ENCODE measurements at places on chromosomes 7 and 10.
A peak's percentile ranks its signal among the peaks of the same experiment; 100 is the strongest.

DNA sequence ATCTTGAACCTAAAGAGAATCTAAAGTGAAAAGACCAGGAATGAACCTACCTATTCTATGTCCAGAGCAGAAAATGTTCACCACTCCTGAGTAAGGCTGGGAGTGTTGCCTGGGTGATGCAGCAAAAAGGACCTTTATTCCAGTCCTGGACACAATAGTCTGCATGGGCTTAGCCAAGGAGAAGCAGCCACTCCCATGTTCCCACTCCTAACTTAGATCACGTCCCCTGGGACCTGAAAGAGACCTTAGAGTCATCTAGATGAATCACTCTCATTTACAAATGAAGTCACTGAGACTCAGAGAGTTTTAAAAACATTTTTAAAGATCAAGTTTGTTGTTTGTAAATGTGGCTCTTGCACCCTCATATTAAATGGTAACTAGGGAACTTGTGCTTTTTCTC, 763.4 kb downstream of the KCNMA1 start:
- DNase-seq = no peak

DNA sequence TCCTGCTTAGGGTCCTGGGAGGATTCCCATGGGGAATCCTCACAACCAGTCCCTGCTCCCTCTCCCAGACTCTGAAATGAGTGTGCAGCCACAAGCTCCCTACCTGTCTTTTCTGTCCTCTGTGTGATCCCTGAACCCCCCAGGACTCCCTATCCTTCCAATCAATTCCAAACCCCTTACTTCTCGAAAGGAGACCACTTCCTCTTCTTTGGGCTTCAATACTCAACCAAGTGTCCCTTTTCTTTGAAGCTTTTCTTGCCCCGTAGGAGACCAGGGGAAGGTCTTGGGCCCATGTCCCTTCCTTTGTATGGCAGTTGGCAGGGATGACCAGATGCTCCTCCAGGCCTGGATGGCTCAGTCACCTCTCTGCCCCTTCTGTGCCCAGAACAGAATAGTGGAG, 1.7 kb downstream of the AEBP1 start:
- DNase-seq = no peak

DNA sequence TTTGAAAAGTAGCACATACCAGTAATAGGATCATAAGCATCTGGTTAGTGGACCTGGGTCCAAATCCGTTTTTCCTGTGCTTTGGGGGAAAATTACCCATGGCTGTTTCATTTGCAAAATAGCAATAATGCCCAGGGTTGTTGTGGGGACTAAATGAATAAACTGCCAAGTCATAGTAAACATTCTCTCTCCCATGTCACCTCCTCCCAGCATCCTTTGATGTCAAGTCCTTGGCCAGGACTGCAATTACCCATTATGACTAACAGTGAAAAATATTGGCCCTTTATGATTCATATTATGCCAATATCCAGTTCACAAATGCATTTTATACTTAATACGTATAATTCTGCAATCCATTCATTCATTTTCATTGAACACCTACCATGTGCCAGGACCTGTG, 23.0 kb downstream of the TOMM7 start:
- DNase-seq = no peak

- DNase-seq = no peak
These were observed 10.7 kb downstream of the UPP1 start for GRCh38 chr7:48099781-48100180.

GRCh38 chr10:43190775-43191174, 52.5 kb downstream of the CSGALNACT2 start:
- no peak for DNase-seq

GRCh38 chr7:78695826-78696225, 757.6 kb downstream of the MAGI2 start:
- DNase-seq = no peak

DNA sequence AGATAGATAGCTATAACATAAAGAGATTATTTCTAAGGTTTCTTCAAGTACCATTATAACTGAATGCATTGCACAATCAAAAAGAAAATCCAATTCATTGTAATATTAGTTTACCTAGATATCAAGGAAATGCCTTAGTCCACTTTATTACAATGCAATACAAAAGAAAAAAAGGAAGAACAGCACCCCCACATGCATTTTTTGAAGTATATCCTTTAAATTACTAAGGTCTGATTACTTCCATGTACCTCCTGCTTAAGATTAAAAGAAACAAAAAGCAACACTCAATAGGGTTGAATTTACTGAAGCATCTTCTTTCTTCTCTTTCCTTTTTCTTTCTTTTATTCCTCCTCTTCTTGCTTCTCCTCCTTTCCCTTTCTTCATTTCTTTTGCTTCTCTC, 973.8 kb upstream of the LRRTM3 start:
- DNase-seq = no peak

DNA sequence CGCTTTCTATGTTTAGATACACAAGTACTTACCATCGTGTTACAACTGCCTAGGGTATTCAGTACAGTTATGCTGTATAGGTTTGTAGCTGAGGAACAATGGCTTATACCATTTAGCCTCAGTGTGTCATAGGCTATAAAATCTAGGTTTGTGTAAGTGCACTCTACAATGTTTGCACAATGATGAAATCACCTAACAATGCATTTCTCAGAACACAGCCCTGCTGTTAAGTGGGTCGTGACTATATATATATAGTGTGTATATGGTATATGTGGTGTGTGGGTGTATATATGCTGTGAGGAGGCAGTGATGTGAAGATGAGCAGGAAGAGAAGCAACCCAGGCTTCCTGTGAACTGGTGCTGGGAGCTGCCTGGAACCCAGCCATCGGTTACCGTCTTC, 65.6 kb upstream of the MKI67 start:
- DNase-seq = no peak

DNA sequence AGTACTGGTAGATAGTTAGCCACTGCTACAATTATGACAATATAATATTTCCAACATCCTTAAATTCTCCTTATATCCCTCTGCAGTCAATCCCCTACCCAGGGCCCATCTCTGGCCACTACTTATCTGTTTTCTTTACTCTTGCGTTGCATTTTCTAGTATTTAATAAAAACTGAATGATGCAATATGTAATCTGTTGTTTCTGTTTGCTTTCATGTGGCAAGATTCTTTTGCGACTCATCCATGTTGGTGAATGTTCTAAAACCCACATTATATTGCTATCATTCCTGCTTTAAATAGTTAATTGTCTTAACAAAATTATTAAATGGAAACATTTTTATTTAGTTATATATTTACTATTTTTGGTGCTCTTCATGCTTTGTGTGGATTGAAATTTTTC, 338.5 kb downstream of the MDFIC start:
- DNase-seq = no peak

DNA sequence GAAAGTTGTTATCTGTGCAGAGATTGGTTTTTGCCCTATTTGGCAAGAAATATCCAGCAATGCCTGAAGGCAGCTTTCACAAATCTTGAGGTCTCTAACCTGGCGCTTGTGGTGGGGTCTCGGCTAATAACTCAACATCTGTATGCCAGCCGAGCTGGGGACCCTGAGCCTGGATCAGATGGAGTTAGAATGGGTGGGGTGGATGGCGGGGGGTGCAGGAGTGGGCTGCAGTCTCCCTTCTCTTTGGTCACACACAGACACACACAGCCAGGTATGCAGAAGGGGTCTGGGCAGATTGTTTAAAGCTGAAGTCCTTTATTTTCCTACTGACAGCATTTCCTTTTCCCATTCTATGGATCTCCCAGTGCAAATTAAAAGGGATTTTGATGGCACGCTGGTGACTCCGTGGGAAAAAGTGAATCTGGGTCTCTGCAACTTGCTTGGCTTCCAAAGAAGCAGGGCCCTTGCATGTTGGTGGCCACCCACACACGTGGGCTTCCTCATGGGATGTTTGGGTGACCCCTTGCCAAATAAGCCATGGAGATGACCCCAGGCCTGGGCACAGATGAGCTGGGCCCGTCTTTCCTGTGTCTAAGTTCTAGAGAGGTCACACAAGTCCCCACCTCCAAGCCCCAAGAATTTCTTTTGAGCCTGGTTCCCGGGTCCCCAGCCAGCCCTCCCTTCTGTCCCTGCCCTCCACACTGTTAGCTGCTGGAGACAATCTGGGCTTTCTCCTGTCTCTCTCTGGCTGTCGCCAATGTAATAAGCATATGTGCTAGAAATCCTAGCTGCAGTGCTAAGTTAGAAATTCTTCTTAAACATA, 39.9 kb upstream of the EMX2 start:
- no peak for DNase-seq

- DNase-seq = no peak
These were observed 753.2 kb downstream of the GRID1 start for GRCh38 chr10:85613391-85613790.

GRCh38 chr7:26112203-26112740, 39.7 kb upstream of the NFE2L3 start:
- no peak for DNase-seq

DNA sequence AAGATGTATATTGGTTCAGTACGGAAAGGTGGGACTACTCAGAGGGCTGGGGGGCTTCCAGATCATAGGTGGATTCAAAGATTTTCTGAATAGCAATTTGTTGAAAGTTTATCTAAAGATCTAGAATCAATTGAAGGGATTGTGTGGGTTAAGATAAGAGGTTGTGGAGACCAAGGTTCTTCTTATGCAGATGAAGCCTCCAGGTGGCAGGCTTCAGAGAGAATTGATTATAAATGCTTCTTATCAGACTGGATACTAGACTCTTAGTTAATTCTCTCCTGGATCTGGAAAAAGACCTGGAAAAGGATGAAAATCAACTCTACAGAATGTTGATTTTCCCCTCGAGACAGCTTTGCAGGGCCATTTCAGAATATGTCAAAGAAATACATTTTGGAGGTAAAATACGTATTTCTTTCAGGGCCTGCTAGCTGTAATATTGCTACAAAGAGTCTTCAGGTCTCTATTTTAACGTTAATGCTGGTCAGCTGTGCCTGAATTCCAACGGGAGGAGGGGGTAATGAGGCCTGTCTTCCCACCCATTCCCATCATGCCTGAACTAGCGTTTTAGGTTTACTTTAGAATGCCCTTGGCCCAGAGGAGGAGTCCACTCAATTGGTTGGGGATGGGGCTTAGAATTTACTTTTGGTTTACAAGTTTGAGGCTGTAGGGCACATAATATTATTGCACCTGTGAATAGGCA, 12.8 kb upstream of the GPR15LG start:
- no peak for DNase-seq

GRCh38 chr10:127738512-127739424, 1.8 kb downstream of the FOXI2 start:
- DNase-seq = no peak

GRCh38 chr7:50531928-50532327, 33.3 kb downstream of the DDC start:
- no peak for DNase-seq

DNA sequence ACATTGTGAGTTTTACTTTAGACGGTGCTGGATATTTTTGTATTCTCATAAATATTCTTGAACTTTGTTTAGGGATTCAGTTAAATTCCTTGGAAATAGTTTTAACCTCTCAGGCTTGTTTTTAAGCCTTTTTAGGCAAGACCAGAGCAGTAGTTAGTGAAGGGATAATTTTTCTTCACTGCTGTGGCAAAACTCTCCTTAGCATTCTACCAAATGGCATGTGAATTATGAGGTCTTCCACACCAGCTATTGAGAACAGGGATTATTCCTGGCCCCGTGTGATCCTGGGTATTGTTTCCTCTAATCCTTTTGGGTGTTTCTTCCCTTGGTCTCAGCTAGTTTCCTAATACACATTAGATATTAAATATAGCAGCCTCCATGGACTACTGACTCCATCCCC, 46.2 kb downstream of the CCDC71L start:
- DNase-seq = no peak

GRCh38 chr7:98084631-98085030, 22.0 kb upstream of the LMTK2 start:
- DNase-seq = no peak

- DNase-seq = no peak
These were observed 48.5 kb downstream of the GNAT3 start for GRCh38 chr7:80463272-80463920.

DNA sequence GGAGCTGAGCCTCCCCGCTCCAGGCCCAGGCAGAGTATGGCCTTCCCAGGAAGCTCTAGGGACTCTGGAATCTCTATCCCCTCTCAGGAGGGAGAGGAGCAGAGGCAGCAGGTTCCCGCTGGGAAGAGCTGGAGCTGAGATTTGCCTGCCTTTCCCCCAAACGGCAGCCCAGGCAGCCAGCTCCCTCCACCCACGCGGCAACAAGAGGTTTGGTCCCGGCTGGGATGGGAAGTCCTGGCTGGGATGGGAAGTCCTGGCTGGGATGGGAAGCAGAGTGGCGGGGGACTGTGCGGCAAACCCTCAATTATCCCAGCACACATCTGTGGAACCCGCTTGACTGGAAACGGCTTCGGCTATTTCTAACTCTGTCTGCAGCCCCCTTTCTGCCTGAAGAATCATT, 223.0 kb downstream of the ELFN1 start:
- no peak for DNase-seq

DNA sequence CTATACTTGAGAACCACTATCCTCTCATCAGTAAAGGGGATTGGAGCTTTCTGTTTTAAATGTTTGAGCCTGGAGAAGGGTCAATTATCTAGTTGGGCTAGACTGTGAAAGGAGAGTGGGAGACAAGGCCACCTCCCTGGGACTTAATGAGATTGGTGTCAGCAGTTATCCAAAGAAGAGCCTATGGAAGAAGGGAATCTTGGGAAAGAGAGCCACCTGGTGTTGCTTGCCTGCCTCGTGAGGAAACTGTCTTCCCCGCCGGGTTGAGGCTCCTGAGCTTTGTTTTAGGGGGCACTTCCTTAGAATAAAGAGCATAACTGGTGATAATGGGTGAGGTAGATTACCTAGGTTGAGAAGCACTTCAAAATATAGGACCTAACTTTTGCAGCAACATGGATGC, 32.0 kb upstream of the ABCB4 start:
- DNase-seq = no peak

- DNase-seq = no peak
These were observed 149.8 kb downstream of the DOCK4 start for GRCh38 chr7:112056409-112056808.

GRCh38 chr7:146892151-146892550, 775.5 kb downstream of the CNTNAP2 start:
- DNase-seq = no peak

DNA sequence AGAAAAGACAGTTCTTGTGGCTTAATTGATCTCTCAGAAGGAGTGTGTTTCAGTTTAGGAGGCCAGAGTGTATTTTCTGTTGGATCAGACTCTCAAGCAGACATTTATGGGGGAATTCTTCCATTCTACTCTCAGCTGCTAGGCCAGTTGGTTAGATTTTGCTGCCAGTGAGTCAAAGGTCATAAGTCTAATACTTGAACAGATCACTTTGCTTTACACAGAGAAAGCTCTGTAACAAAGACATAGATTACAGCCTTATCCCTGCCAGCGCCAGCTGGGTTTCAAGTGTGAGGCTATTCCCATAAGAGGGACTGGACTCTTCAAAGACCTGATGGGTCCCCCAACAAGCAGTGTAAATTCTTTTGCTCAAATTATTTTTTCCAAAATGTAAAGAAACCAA, 145.6 kb upstream of the SEMA3C start:
- DNase-seq = no peak

- DNase-seq = peak; percentile 44
These were observed 72.6 kb upstream of the NFKB2 start for GRCh38 chr10:102322914-102323313.

GRCh38 chr10:624605-625332, 64.7 kb downstream of the DIP2C start:
- no peak for DNase-seq

GRCh38 chr10:100151723-100152300, 34.0 kb downstream of the ERLIN1 start:
- no peak for DNase-seq

All from NK-92 treated with Interleukin-12 subunit alpha and Interleukin-12 subunit beta, amount 100 ng/mL, for 24 hours (cell line).